ENCODE measurements at places on chromosomes 11 and 22.

- DNase-seq: no peak
These were observed 221.2 kb downstream of the TRPC6 start for GRCh38 chr11:101362643-101363042.

- no peak for DNase-seq
These were observed 388.1 kb upstream of the B3GAT1 start for GRCh38 chr11:134800130-134800529.

- DNase-seq: no peak
These were observed 762 bp upstream of the CCDC134 start for GRCh38 chr22:41799486-41800347.

GRCh38 chr22:17753401-17753989 lies 20.8 kb downstream of the BID start:
- no peak for DNase-seq

DNA sequence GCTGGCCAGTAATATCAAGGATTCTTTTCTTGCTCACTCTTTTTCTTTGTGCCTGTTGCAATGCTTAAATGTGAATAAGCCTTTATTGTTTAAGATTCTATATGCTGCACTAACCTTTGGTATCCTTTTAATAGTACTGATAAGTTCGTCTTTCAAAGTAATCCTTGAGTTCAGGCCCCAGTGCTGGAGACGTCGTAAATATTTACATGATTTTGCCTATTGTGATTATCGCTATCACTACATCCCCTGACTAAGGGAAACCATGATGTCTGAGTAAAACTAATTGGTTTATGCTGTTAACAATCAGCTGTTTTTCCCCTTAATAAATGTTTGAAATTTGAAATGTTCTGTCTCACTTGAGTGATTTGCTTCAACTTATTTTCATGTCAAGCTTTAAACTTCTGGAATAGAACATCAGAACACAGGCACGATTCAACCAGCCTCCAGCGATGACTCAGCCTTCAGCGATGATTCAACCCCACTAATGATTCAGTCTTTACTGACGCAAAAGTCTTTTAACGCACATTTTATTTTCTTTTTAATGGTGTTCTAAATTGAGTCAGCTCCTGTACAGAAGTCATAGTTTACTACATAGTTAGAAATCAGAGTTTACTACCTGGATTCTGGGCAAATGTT lies 3.9 kb downstream of the HTATIP2 start:
- DNase-seq: no peak

GRCh38 chr11:21963013-21963412 lies 229.9 kb upstream of the ANO5 start:
- DNase-seq: no peak

- DNase-seq: no peak
These were observed 875.3 kb downstream of the NTM start for GRCh38 chr11:132245403-132246385.

DNA sequence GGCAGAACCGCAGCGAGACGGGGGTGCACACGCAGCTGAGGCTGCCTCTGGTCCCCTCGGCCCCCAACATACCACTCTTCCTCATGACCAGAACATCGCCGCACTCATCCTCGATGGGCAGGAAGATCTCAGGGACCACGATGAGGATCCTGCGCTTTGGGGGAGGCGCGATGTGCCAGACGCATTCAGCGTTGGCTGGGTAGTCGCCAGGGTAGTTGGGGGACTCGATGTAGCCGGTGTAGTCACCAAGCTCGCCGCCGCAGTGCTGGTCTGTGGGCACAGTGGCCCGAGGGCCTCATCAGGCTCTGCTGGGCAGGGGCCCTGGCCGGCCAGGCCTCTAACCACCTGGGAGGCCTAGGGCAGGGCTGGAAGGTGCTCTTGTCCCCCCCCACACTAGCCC lies 23.0 kb upstream of the TTLL12 start:
- DNase-seq: no peak

GRCh38 chr11:10916665-10917064 lies 58.8 kb upstream of the ZBED5 start:
- no peak for DNase-seq

Measured in T follicular helper cell (primary cell).